ENCODE measurements at places on chromosomes 2 and 18.

DNA sequence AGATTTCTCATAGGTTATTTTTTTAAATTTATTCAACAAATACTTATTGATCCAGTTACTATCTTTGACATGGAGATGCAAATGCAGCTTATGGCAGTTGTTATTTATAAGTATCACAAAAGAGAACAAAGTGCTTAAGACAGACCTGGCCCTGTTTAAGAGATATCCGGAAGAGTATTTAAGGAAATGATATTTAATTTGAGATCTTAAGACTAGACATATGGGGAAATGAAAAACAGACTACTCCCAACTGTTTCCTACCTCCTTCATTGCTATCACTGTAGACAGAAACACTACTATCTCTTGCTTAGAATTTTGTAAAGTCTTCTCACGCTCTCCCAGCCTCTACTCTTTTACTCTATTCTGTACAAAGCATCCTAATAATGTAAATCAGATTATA, 36.0 kb downstream of the RPRD1A start:
- DNase-seq = no peak

GRCh38 chr18:46700066-46700824, 43.2 kb upstream of the LOXHD1 start:
- no peak for DNase-seq

DNA sequence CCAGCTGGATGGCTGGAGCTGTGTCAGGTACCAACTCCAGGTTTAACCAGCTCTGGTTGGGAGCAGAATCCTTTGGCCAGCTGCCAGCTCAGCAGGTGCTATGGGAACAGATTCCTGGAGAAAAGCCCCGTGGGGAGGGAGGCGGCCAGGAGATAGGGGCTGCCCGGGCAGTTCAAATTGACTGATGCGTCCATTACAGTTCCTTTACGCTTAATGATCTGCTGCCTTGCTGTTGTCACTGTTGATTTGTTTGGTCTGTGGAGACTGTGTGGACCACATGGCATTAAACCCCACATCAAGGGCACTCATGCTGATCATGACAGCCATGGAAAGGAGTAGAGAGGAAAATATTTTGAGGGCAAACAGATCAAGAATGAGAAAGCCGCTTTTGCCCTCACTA, 200.0 kb downstream of the TSN start:
- no peak for DNase-seq

- no peak for DNase-seq
Measured at GRCh38 chr2:8333177-8333831, 348.6 kb upstream of the ID2 start.

- no peak for DNase-seq
Measured at GRCh38 chr2:75853436-75853835, 142.7 kb upstream of the GCFC2 start.

- no peak for DNase-seq
Measured at GRCh38 chr2:3756306-3756705, 52.9 kb downstream of the DCDC2C start.

DNA sequence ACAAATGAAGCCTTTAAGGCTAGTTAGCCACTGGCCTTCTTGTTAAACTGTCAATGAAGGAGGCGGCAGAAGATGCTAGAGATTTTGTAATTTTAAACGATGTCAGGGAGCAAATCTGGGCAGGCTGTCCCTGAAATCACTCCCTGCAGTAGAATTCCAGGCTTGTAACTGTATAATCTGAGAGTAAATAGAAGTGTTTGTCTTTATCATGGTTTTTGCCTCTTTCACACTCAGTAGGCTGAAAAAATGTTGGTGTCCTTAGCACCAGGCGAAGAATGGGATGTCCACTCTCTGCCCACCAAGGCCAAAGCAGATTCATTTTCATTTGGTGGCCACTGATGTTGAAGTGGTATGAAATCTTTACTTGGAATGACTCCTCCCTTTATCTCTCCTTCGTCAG, 136.9 kb upstream of the THSD7B start:
- no peak for DNase-seq

DNA sequence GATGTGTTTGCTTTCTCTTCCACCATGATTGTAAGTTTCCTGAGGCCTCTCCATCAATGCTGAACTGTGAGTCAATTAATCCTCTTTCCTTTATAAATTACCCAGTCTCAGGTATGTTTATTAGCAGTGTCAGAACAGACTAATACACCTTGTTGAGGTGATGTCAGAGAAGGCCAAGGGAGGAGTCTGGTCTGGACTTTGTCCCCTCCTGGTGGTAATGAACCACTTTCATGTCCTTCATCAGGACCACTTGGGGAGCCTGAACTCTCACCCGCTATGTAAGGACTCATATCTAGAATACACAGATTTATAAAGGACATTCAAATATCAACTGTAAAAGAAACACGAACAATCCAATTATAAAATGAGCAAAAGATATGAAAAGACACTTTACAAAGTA, 2.9 kb upstream of the CTAGE1 start:
- no peak for DNase-seq

DNA sequence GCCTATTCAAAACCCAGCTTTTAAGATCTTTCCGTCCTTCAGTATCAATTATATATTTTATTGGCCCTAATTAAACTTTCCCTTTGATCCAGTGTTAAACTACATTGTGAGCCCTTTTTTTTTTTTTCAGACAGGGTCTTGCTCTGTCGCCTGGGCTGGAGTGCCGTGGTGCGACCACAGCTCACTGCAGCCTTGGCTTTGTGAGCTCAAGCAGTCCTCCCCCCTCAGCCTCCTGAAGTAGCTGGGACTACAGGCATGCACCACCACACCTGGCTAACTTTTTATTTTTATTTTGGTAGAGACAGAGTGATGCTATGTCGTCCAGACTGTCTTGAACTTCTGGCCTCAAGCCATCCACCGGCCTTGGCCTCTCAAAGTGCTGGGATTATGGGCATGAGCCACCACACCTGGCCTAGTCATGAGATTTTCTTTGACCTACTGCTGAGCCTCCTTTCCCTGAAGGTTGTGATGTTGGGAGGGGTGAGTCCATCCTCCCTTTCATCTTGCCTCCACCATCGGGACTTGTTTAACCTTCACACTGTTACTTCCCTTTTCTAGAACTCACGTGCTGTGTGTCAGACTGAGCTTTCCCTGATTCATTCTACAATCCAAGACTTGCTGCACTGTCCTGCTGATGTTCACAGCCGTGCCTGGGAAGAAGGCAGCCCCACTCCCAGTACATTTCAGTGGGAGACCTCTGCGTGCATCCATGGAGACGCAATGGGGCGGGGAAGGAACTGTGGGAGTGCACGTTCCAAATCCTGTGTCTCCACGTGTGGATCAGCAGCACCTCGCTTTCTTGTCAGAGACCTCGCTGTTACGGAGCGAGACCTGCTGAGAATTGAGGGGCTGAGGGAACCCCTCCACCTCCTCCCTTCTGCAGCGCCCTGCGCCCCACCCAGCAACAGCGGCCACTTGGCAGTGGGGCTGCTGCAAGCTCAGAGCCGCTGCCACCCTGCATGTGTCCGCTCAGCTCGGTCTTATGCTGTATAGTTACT, 10.8 kb downstream of the OXER1 start:
- DNase-seq = no peak

- no peak for DNase-seq
Measured at GRCh38 chr18:5066380-5066977, 130.6 kb downstream of the AKAIN1 start.

All from C1 segment of cervical spinal cord (tissue), 14 donors.